Activated T-helper 1 cell treated with anti-CD3 and anti-CD28 coated beads, Interleukin-2, amount 50 U/mL, for 16 hours (primary cell): ENCODE measurements at places on chromosomes 7 and 10.

DNA sequence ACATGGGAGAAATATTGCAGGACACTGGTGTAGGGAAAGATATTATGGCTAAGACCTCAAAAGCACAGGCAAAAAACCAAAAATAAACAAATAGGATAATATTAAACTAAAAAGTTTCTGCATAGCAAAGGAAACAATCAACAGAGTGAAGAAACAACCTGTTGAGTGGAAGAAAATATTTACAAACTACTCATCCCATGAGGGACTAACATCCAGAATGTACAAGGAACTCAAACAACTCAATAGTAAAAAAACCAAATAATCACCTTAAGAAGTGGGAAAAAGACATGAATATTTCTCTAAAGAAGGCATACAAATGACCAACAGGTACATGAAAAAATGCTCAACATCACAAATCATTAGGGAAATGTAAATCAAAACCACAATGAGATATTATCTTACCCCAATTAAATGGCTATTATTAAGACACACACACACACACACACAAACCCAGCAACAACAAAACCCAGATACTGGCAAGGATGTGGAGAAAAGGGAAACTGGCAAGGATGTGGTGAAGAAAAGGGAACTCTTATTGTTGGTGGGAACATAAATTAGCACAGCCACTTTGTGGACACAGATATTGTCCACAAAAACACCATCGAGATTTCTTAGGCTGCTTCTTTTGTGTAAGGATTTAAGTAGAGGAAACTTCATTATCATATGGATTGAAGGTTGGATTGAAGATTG lies 9.8 kb upstream of the RAB18 start:
- DNase-seq = no peak

GRCh38 chr10:50538555-50539398 lies 85.0 kb downstream of the SGMS1 start:
- no peak for DNase-seq

- DNase-seq = no peak
Measured at GRCh38 chr7:154431045-154431444, 378.8 kb downstream of the DPP6 start.

- no peak for DNase-seq
Measured at GRCh38 chr7:65387891-65388290, 14.2 kb downstream of the ZNF92 start.

GRCh38 chr7:112063974-112064373 lies 142.2 kb downstream of the DOCK4 start:
- no peak for DNase-seq

DNA sequence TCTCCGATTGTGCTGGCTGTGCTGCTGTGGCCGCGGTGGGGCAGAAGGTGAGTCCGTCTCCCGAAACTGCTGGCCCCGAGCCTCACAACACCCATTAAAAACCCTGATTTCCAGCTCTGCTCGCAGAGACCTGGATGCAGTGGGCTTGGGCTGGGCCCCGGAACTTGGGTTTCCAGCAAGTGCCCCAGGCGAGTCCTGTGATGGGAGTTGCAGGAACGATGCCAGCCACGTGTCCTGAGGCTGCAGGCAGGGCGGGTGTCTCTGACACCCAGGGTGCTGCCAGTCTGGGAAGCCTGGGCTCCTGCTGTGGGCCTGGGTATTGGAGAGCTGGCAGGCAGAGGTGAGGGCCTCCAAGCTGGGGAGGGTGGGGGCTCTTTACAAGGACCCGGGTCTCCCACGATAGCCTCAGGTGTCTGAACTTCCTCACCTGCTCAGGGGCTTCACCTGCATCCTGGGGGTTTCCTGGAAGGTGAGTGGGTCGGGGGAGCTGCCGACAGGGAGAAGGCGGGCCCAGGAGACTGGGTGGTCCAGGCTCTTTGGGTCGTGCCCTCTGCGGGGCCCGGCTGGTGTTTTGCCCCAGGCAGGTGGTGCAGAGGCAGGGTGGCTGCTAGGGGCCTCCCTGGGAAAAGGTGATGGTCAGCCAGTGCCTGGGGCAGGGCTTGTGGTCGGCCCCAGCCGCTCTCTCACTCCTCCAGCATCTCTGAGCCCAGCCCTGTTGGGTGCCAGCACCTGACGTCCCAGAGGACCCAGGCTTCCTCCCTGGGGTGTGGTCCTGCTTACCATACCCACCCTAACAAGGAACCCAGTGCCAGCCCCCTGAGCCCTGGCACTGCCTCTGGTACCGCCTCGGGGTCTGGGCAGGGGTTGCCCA lies 180.3 kb downstream of the DNAJB6 start:
- no peak for DNase-seq

DNA sequence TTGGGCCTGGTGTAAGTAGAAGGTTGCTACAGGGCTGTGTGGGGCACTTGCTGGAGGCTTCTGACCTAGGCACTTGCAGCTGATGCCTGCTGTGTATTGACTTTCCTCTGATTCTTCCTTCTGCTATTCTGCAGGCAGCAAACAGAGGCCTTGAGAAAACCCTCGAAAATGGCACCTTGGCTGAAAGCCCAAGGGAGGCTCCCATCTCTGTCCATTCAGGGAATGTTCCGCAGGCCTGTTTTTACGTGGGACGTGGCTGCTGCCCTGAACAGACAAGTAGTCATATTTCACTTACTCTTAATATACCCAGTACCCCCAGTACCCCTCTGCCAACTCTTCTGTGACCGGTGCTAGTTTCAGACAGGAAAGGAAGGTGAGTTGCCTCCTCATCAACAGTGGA lies 664.7 kb downstream of the INHBA start:
- no peak for DNase-seq

DNA sequence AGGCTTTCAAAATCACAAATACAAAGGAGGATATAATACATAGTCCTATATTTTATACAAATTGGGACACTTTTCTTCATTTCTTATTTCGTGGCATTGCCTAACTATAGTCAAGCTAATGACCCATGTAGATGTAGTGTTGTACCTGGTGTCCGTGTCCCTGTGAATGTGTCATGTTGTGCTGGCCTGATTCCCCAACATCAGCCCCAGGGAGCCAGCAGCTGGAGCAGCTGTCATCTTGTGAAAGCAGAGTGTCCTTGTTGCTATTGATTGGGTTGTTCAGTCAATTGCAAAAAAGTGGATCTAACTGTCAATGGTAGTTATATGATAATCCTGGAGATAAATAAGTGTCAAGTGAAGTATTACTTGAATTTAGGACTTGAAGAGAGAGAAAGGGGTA lies 86.3 kb downstream of the KAT6B start:
- DNase-seq = no peak

GRCh38 chr7:82056282-82056681 lies 286.4 kb upstream of the HGF start:
- no peak for DNase-seq

DNA sequence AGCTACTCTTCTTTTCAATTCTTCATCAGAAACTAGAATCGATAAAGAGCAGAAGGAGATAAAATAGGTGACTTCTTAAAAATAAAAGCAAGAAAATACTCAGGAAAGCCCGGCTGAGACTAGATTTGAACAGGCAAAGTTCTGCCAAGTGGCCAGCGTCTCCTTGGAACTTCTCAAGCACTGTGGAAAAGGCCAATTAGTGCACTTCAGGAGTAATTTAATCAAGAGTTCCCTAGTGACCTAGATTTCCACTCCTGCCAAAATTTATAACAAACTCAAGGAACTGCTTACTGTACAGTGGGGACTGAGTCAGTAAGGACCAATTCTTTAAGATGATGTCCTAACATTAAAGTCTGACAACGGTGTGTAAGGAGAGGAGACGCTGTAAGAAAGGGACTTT lies 57.3 kb downstream of the CHCHD3 start:
- no peak for DNase-seq

DNA sequence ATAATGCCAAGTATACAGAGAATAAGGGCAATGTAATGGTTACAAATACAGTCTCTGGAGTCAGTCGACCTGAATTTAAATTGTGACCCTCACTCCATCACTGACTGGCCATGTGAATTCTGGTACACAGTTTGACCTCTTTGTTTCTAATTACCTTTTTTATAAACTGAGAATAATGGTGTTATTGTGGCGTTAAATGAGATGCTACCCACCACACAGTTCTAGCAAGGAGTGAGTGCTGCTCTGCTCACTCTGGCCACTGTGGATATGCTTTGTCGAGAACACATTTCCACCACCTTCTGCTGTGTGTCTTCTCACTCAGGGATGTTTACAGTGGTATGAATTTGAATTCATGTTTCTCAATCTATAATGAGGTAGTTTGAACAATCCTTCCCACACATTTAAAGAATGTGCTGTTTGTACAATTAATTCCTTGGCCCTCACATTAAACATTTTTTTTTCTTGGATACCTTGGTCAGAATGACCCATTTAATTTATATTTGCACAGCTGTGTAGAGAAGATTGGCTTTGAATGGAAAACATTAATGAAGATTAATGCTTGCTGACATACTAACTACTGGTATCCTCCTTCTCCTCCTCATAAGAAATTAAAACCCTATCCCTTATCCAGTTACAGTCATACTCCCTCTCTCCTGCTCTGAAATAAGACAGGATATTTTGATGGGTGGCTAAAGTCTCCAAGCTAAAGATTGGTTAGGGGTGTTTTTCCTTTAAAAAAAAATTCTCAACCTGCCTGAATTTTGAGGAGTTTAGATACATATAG lies 42.4 kb downstream of the PLCE1 start:
- no peak for DNase-seq

DNA sequence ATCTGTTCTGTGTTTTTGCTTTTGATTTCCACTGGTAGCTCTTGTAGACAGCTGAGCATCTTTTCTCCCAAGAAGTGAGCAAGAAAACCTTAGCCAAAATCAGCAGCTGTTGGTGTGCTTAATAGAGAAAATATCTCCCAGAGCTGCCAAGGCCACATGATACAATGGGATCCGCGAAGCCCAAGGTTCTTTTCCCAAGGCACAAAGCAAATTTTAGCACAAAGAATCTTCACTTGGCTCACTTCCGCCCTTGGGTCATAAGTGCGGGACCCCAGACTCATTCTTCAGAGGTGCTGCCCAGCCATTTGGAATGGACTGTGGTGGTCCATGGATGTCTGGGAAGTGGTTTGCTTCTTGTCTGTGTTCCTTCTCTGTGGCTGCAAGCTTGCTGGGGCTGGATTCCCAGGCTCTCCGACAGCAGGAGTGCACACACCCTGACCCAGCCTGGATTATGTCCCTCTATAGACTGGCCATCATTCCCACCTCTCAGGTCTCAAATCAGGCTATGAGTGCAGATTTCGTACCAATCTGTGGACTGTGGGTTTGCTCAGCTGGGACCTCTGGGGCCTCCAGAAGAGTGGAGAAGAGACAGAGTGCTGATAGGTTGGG lies 93.0 kb upstream of the TMEM72 start:
- no peak for DNase-seq

GRCh38 chr10:23611308-23612029 lies 172.6 kb downstream of the OTUD1 start:
- no peak for DNase-seq

- no peak for DNase-seq
Measured at GRCh38 chr7:108285778-108286177, 155.6 kb upstream of the LAMB4 start.

- DNase-seq = no peak
Measured at GRCh38 chr7:30303312-30304039, 19.1 kb downstream of the ZNRF2 start.

DNA sequence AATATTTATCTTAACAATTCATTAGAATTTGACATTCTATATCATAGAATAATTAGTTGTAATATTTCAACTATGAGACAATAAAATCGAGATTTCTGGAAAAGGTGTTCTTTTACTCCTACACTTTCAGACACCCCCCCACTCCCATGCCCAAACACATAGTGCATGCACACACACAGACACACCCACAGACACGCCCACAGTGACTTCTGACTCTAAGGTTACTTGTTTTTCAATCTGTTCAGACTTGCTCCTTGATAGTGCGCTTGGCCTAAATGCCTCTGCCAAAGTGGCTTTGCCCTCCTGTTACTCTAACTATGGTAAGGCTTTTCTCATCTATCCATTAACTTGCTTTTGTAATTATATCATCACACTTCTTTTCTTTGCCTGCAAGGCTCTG lies 144.0 kb upstream of the PPP1R3A start:
- no peak for DNase-seq

- DNase-seq = no peak
Measured at GRCh38 chr7:151411551-151411950, 1.7 kb upstream of the WDR86 start.

DNA sequence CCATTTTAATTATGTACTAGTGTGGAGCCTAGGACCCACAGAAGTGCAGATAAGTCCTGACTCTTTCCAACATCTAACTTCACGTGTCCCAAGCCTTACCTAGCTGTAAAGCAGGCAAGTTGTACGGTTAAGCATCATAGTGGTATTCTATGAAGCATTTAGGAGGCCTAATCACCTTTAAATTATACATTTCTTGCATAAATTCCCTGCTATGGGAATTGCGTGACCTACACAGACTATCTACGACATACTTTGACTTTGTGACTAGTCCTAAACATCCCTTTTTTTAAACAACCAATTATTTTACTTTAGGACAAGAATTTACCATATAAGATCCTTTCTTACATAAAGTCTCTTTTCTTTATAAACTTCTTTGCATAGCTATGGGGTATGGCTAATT lies 37.7 kb upstream of the LRGUK start:
- no peak for DNase-seq

DNA sequence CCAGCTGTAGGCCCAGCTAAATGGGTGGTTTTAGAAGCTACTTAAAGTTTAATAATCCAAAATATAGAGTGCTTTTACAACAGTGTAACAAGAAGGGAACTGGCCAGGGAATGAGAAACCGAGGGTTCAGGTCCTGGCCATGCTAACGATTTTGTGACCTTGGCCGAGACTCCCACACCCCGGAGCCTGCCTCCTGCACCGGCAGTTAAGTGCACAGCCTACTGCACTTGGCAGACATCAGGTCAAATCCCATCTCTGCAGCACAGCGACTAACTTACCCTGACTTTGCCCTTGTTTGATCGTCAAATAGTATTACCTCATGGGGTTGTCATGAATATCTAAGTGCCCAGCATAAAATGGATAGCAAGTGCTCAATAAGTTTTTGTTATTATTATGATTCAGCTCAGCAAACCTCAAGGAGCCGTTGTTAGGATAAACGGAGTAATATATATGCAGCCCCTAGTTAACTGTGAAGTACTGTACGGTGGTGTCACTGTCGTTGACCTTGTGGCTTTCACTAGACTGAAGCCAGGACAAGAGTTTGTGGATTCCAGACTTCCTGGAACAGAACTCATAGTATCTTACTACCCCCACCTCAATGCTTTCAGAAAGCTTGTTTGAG lies 35.5 kb downstream of the LYZL1 start:
- no peak for DNase-seq

DNA sequence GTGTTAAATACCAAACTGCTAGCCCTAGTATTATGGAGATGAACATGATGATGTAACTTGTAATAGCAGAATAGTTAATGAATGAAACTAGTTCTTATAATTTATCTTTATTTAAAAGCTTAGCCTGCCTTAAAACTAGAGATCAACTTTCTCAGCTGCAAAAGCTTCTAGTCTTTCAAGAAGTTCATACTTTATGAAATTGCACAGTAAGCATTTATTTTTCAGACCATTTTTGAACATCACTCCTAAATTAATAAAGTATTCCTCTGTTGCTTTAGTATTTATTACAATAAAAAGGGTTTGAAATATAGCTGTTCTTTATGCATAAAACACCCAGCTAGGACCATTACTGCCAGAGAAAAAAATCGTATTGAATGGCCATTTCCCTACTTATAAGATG lies 33.2 kb downstream of the SIRT1 start:
- DNase-seq = no peak

GRCh38 chr10:33487014-33487776 lies 152.7 kb upstream of the NRP1 start:
- DNase-seq = no peak

- DNase-seq = no peak
Measured at GRCh38 chr10:46327685-46328084, 40.9 kb downstream of the ANTXRL start.
